ENCODE measurements at places on chromosomes 2 and 18. TPM values are rescaled to one million over a fixed set of nuclear protein-coding genes. Genes with fewer than 3 reads are reported as not detected.

The LYG1 gene
- 0.28 TPM for total RNA-seq

The NEURL3 gene
- 0.51 TPM for total RNA-seq

The REG3G gene
- not detected for total RNA-seq

The DRC1 gene
- total RNA-seq = 0.17 TPM

All from dermis blood vessel endothelial cell (primary cell).